ENCODE measurements at places on chromosomes 2 and 18.
A peak's percentile ranks its signal among the peaks of the same experiment; 100 is the strongest.

GRCh38 chr18:35141567-35142274 lies 99.1 kb upstream of the ZNF397 start:
- no peak for DNase-seq

- peak; percentile 91 for DNase-seq
These were observed 157.8 kb upstream of the SLC1A4 start for GRCh38 chr2:64831134-64831976.

DNA sequence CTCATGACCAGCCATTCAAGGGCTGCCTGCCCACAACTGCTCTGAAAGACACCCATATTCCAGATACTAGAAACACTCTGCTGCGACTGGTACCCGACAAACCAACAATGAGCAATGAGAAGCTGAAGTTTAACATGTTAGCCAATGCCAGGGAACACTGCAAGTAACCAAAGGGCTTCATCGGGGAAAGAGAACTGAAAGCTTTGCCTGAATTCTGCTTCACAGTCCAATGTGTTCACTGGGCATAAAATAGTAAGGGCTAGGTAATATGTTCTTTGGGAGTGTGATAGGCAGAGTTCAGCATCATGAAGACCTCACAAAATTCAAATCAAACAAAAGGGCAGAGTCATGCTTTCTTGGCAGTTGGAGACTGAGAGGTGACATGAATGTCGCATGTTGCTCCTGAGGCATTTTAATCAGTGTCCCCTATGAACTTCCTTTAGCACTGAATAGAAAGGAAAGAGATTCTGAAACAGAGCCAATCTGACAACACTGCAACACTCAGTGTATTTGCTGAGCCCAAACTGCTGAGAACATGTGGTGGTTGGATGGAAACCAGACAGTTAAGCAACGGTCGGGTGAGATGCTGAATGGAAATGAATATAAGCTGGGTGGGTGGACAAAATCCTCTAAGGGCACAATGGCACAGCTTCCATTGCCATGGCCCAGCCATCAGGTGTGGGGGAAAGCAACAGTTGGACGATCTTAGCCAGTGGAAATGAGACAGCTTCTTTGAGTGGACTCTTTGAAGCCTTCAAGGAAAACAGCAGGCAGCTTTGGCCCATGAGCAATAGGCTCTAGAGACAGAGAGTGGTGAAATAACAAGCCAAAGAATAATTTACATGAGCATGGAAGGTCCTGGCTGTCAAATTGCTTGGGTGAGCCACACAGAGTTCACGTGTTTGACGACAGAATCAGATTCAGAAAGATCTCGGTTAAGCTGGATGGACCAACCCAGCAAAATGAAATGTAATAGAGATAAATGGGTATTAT lies 277.5 kb downstream of the AFF3 start:
- no peak for DNase-seq

DNA sequence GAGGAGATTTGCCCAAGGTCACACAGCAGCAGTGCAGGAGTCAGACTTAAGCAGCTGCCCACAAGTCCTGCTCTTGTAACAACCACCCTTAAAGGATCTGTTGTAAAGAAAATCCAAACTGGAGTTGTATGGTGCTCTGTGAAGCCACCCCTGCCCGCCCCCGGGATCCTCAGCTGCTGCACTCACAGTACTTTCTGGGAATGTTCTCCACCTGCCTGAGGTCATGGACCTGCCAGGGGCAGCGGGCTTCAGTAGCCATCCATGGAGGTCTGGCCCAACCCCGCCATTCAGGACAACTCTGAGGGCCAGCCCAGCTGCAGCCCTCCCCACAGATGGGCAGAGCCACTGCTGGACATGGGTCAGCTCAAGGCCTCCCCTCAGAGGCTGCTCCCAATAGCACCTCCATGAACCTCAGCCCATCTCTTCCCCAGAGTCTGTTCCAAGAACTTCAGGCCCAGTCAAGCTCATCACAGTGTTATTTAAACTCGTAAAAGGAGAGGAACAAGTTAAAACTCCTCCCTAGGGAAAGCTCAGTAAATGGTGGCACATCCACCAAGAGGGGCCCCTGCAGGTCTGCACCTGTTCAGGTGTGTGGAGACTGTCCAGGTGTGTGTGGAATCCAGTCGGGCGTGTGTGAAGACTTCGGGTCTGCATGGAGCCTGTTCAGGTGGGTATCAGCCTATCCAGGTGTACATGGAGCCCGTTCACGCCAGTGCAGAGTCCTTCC lies 39.4 kb upstream of the GPC1 start:
- no peak for DNase-seq

GRCh38 chr2:86333378-86333777 lies 4.0 kb downstream of the REEP1 start:
- DNase-seq = no peak

DNA sequence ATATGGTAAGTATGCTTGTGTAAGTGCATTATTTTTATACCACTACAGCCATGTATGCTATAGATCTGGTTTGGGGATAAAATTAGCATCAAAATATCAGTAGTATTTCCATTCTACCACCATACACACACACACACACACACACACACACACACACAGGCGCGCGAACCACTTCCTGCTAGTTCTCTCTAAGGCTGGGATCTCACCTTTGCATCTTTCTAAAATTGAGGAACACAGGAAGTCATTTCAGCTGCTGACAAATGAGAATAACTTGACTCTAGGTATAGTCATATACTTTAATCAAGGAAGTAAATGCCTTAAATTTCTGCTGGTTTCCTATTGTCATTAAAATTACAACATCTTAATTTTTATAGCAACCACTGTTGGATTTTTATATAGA lies 72.5 kb downstream of the RBM43 start:
- peak; percentile 5 for DNase-seq

DNA sequence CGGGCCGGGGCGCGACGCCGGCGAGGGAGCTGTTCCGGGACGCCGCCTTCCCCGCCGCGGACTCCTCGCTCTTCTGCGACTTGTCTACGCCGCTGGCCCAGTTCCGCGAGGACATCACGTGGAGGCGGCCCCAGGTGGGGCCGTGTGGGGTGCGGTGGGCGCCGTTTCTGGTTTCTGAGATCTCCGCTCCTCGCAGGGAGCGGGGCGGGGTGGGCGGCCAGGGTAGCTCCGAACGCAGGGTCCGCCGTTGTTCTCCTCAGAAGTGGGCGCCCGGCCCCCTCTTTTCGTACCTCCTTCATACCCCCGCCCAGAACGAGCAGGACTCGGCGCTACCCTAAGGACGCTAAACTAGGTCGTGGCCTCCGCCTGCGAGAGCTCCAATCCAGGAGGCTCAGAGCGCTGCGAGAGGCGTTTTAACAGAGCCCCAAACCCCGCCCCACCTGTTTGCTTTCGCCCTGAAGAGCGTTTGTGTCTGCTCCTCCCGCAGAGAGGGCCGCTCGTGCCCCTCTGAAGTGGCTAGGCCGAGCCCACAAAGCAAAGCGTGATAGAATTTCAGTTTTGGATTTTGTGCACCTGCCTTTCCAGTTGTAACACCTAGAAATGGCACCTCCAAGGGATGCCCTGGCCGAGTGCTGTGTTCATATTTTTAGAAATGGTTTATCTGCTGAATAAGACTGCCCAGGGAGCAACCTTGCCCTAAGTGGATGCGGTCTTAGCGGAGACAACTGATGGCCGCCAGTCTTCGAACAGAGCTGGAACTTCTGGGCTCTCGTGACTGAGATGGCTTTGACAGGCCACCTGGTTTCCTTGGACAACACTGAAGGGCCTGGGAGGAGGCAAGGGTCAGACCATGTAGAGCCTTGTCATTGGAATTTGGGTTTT lies 626 bp downstream of the CAPN10 start:
- DNase-seq = peak; percentile 74

DNA sequence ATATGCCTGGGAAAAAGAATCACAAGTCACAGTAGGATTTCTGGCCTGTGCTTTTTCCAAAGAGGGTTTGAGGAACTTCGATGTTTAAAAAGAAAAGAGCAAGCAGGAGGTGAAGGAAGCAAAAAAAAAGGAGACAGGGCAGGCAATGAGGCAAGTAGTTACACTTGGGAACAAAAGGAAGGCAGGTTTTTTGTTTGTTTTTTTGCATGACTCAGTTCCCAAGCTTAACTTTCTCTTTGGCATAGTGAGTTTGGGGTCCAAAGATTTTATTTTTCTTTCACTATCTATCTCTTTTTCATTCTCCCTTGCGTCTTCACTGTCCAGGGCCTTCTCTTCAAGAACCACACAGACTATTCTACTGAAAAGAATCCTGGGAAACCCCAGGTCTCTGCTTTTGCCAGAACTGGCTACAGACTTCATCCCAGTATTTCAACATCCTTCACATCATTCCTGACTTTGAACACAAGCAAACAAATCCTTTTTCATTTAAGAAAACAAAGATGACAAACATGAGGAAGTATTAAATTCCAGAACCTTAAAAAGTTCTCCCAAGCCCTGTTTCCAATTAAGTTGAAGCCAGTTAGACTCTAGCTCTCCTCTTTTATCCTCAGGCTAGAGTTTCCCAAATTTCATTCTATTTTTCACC lies 210.7 kb upstream of the RND3 start:
- DNase-seq = no peak

DNA sequence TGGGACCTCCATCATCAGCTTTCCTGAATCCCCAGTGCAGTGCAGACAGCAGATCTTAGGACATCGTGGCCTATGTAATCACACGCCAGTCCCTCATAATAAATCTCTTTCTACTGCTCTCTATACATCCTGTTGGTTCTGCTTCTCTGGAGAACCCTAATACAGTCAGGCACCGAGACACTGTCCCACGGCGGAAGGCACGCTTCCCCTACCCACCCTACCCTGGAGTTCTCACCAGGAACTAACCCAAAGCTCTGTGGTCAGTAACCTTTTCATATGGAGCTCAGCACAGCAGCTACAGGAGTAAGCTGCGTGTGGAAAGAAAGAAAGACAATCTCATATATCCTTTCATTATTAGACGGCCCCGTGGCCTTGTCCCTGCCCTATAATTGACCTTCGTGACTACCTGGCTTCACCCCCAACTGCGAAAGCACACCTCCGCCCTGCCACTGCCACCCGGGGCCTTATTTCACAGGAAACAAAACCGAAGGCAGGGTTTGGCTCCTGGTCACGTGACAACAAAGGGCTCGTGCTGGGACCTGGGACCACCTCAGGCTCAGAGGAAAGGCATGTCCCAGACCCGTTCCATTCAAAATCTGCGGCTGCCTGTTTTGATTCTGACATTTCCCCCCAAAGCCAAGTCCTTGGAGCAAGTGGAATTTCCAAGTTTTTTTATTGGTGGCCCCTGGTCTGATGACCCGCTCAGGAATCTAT lies 99.7 kb upstream of the ODC1 start:
- DNase-seq = no peak

- DNase-seq = no peak
These were observed 182.7 kb downstream of the ETAA1 start for GRCh38 chr2:67579806-67580205.

DNA sequence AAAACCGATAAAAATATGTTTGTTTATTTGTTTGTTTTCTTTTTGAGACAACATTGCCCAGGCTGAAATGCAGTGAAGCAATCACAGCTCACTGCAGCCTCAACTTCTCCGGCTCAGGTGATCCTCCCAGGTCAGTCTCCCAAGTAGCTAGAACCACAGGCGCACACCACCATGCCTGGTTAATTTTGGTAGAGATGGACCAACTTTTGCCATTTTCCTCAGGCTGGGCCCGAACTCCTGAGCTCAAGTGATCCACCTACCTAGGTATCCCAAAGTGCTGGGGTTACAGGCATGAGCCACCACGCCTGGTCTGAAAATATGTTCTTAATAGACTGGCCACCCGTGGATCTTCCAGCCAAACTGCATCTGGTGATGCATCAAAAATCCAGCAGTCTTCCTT lies 1482.7 kb upstream of the NXPH2 start:
- no peak for DNase-seq

- no peak for DNase-seq
These were observed 484.8 kb upstream of the NETO1 start for GRCh38 chr18:73352546-73352945.

DNA sequence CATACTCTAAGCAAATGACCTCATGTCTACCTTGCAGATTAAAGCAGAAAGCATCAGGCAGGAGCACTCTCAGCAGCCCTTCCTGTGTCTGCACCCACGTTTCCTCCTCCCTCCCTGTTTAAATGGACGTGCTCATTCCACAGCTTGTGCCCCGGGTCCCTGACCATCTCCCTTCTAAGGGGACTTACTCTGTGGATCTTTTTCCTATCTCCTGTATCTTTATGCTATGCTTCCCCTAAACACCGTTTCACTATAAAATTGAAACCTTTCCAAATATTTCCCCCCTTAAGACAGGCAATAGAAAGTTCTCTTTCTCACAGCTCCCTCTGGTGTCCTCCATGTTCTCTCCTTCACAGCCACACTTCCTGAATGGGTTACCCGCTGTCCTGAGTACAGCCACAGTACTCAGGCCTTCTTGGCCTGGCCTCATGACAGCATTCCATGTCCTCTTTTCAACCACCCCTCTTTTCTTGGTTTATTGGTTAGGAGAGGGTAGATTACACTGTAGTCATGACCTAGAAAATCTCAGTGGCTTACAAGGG lies 41.1 kb downstream of the TMEM185B start:
- no peak for DNase-seq

DNA sequence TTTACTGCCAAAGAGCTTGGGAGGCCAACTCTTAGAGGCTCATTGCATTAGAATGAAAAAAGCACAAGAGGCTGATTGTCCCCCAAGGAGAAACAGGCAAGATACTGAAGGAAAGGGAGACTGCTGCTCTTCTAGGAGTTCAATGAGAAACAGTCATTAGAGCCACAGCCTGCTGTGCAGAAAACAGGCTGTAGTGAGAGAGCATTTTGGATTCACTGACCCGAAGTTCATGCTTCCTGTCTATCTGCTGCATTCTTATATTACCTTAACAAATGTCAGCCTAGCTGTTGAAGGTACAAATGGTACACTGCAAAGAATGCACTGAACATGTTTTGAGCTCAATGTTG lies 423.3 kb downstream of the SETBP1 start:
- DNase-seq = no peak

- DNase-seq = no peak
These were observed 133.7 kb downstream of the RHBDD1 start for GRCh38 chr2:226969417-226970080.

DNA sequence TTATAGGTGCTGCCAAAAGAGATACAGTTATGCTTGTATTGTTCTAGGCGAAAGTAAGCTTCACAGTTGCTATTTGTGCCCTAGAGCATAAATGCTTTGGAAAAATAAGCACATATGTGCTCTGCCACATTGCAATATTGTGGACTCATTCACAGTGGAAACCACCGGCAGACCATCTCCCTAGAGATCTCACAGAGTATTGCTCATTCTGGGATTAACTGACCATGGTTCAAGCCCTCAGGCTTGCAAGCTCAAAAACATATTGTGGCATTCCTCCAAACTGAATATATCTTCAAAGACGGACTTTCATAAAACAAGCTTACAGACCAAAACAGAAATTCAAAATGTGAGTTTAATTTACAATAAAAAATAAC lies 158.2 kb upstream of the CCDC150 start:
- DNase-seq = no peak

DNA sequence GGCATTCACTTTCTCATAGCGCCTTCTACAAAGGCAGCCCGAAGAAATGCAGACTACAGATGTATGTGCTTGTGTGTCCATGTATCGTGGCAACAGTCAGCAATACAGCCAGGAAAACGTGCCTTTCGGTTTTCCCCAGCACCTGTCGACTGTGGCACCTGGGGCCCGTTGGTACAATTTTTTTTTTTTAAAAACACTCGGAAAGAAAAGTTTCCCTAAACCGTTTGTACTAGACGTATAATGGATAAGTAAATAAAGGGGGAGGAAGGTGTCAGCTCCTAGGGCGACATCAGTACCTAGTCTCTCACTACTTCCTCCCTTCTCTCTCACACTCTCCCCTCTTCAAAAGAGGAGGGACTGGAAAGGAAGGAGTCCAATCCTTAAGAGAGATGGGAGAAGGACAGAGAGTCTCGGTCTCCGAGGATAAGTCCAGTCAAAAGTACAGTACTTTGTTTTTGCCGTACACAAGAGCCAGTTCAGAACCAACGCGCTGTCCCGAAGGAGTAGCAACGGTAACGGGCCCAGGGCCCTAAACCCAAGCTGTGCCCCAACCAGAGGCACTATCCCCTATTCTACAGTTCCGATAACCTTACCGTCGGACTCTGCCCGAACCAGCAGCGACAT lies 759 bp downstream of the PPP4R3B start:
- DNase-seq = peak; percentile 42
